ENCODE measurements at places on chromosomes 3 and 15.

- no peak for DNase-seq
These were observed 27.3 kb downstream of the SERP1 start for GRCh38 chr3:150519026-150519425.

GRCh38 chr3:27509376-27509775 lies 25.2 kb upstream of the SLC4A7 start:
- DNase-seq = no peak

DNA sequence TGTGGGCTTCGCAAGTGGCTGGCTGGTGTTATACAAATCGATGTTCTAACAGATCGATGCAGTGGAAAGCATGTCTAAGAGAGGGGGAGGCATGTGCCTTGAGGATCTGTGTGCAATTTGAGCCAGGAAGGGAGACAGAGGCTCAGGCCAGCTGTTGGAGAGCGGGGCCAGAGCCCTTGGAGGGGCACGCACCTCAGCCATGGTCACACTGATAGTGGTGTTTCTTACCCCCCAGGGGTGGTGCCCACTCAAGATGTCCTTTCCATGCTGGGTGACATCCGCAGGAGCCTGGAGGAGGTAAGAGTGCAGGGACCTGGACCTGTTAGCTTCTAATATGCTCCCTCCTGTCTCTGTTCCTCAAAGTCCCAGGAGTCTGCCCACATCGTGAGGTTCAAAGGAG lies 3.8 kb upstream of the ABTB1 start:
- no peak for DNase-seq

DNA sequence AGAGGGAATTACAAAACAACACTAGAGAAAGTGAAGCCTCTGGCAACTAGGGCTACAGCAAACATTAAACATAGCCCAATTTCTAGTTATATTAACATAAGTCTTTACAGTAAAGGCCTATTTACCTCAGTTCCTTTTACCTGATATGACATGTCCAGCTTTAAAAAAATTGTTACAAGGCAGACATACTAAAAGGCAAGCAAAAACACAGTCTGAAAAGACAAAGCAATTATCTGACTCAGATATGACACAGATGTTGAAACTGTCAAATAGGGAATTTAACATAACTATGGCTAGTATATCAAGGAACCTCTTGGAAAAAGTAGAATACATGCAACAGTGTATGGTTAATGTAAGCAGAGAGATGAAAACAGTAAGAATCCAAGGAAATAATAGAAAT lies 238.6 kb downstream of the RAP2B start:
- no peak for DNase-seq

- no peak for DNase-seq
These were observed 1.5 kb upstream of the PPP1R2 start for GRCh38 chr3:195544634-195545033.

DNA sequence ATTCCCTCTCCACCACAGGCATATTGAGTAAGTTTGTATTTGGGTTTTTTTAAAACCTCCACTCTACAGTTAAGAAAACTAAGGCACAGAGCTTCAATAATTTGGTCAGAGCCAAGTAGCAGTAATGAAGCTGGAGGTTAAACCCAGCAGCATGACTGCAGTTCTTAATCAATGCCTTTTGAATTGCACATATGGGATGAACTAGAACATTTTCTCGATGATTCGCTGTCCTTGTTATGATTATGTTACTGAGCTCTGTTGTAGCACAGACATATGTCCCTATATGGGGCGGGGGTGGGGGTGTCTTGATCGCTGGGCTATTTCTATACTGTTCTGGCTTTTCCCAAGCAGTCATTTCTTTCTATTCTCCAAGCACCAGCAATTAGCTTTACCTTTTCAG lies 1.6 kb upstream of the CCR5 start:
- no peak for DNase-seq

DNA sequence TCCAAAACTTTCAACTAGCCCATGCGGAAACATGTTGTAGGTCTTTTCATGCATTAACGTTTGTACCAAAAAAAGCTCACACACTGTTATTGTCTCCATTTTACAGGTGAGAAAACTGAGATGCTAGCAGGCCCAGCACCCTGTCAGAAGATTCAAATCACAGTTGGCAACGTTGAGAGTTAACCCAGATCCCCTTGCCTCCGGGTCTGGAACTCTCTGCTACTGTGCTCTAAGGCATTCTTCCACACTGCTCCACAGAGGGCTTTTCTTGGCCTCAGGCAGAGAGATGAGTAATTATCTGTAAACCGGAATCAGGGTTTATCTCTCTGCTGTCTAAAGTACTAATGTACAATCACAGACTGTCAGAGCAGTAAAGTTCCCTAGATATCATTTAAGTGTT lies 186.0 kb upstream of the LPP start:
- no peak for DNase-seq

GRCh38 chr3:170437696-170438407 lies 19.2 kb downstream of the CLDN11 start:
- no peak for DNase-seq

- DNase-seq = no peak
These were observed 44.4 kb downstream of the MECOM start for GRCh38 chr3:169618894-169619792.

- no peak for DNase-seq
These were observed 35.4 kb downstream of the SMARCC1 start for GRCh38 chr3:47746264-47746663.

GRCh38 chr15:41969851-41970431 lies 2.4 kb downstream of the EHD4 start:
- no peak for DNase-seq

GRCh38 chr3:10444110-10444429 lies 61.3 kb downstream of the ATP2B2 start:
- no peak for DNase-seq

- DNase-seq = no peak
These were observed 112.5 kb downstream of the RAP2B start for GRCh38 chr3:153274561-153274960.

- no peak for DNase-seq
These were observed 244.4 kb upstream of the KBTBD8 start for GRCh38 chr3:66753670-66754069.

GRCh38 chr15:85154061-85154460 lies 172.4 kb downstream of the PDE8A start:
- no peak for DNase-seq

- no peak for DNase-seq
These were observed 8.4 kb downstream of the MITF start for GRCh38 chr3:69747511-69748258.

DNA sequence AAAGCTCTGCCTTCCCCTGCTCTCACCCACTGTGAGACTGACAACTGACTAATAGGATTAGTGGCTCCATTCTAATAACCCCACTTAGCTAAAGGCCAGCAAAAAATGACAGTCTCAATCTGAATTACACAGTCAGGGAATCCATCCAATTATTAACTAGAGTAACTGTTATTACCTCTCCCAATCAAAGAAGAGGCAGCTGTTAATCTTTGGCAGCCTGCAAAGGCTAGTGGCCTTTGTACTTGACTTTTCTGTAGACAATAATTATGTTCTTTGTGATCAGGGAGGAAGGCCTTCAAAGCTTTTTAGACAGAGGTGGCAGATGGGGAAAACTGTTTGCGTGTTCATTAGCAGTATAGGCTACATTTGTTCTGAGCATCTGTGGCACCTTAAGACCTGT lies 177.7 kb downstream of the ISL2 start:
- no peak for DNase-seq

DNA sequence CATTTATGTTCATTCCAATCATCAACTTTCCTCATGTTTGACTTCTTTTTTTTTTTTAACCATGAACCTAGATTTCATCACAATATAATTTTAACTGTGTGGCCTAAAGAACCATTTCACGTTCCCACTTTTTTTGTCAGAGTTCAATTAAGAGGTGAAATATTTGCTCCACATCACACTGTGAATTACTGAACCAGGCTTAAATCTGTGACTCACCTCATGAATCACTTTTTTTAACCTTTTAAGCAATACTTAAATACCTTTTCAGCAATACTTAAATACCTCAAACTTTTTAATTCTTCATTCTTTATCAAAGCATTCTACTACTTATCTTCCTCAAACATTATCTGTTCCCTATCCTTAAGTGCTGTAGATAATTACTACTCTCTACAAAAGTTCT lies 137.6 kb downstream of the SI start:
- DNase-seq = no peak

DNA sequence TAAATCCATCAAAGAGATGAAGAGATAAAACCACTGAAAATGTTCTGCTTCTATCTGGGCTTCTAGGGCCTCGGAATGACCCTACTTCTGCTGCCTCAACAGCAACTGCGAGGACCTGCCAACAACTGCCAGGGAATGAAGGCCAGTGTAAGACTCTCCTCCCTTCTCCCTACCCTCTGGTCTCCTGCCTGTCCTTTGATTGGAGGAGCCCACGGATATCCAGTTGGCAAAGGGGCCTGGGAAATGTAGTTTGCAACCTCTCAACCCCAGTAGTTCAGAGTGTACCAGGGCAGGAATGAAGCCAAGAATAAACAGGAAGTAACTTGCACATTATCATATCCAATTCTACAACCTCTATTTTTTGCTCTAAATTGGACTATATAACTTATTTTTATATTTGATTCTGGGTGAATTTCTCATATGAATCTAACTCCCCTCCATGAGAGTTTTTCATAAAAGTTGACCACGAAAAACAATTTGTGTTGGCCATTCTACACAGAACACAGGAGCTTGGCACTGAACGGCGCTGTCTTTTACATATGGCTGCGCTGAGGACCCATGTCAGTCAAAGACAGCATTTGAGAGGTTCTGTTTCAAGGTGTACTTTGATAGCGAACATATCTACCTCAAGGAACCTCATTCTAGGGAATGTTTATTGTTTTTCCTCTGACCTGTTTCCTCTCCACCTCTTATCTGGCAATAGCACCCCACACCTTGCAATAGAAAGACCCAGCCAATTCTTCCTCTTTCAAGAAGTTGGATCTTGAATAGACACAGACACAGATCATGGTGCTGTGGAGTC lies 91.1 kb upstream of the RNF7 start:
- no peak for DNase-seq

GRCh38 chr3:30639937-30640336 lies 33.5 kb downstream of the TGFBR2 start:
- no peak for DNase-seq

GRCh38 chr3:64093825-64094712 lies 70.8 kb upstream of the PSMD6 start:
- no peak for DNase-seq

- no peak for DNase-seq
These were observed 217.3 kb downstream of the SUCLG2 start for GRCh38 chr3:67437090-67437489.

- no peak for DNase-seq
These were observed 703.0 kb upstream of the ZNF385D start for GRCh38 chr3:22453906-22454535.

GRCh38 chr3:69542089-69542804 lies 156.4 kb upstream of the FRMD4B start:
- no peak for DNase-seq

DNA sequence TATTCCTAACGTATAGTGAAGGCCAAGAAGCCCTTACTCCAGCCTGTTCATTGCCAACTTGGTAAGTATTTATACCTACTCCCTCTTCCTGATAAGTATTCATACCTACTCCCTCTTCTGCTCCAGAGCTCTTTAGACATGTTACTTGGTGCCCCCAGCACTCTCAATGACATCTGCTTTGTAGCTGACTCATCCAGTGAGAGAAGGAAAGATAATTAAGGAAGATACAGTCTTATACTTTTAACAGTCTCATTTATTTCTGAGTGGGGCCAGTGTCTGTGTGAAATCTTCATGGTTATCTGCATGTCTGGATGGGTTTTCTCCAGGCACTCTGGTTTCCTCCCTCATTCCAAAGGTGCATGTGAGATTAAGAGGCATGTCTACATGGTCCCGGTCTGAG lies 698.7 kb downstream of the FHIT start:
- no peak for DNase-seq

- no peak for DNase-seq
These were observed 6.8 kb upstream of the SHQ1 start for GRCh38 chr3:72855001-72855400.

GRCh38 chr3:172094621-172095557 lies 55.5 kb downstream of the FNDC3B start:
- DNase-seq = no peak

- DNase-seq = peak; percentile 4
These were observed 83.6 kb upstream of the XCR1 start for GRCh38 chr3:46110701-46111493.

DNA sequence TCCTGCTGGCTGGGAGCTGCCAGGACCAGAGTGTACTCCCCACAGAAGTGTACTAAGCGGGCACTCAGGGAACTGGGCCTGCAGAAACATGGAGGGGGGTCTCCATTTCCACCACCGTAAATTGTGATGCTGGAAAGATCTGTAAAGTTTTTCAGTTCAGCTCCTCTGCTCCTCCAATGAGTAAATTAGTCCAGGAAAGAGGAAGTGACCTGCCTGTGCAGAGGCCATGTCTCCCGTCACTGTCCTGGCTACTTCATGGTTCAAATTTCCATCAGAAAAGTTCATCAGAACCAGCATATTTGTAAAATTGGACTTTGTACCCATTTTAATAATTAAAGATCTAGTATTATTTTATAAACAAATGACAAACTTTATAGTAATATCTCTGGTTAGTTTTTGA lies 226.7 kb upstream of the THBS1 start:
- DNase-seq = no peak

- DNase-seq = no peak
These were observed 69.9 kb downstream of the TNIK start for GRCh38 chr3:171390051-171390941.

GRCh38 chr15:65089206-65089824 lies 12.8 kb downstream of the KBTBD13 start:
- DNase-seq = no peak

- peak; percentile 10 for DNase-seq
These were observed 6.9 kb downstream of the NEK11 start for GRCh38 chr3:131033480-131034080.

GRCh38 chr3:42961633-42962032 lies 17.5 kb upstream of the GASK1A start:
- DNase-seq = peak; percentile 7

- DNase-seq = no peak
These were observed 31.6 kb upstream of the GLCE start for GRCh38 chr15:69128667-69129311.

DNA sequence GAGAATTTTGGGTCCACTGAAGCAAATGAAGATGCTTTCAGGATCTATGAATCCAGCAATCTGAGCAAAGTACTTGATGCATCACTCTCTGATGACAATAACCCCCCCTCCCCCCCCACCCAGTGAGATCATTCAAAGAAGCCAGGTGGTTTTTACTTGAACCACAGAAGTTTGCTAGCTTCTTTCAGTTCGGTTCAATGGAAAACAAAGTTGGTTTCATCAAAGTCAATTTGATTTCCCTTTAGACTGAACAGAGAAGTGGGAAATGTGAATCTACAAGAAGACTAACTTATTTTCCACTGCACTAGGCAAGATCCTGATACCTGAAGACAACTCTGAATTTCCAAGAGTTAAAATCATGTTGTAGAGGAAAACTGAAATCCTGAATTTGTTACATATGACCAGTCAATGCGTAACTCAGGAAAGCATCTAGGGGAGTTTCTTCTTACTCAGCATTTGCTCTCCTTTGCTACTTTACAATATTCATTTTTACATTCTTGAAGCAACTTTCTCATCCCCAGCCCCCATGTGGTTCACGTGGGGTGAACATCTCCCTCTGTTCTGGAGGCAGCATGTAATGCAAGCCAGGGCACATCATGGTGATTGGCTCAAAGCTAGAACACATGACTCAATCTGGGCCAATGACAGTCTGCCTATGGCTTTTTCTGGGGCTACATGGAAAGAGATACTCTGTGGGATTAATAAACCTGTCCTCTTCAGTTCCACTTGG lies 572.6 kb downstream of the FOXP1 start:
- no peak for DNase-seq

All from NCI-H1048 (cell line).